ENCODE measurements at places on chromosomes 11 and 22. TPM values are rescaled to one million over a fixed set of nuclear protein-coding genes. Genes with fewer than 3 reads are reported as not detected.
A peak's percentile ranks its signal among the peaks of the same experiment; 100 is the strongest.

GRCh38 chr11:66856496-66857233 is at the start of gene LRFN4:
Gene LRFN4 (plus strand): TSS chr11:66857064. CDS start chr11:66857745, 681 bp downstream.
- peaks cover 45% of the 10 kb centered on the region for H3K4me1 ChIP-seq
- H3K4me3 ChIP-seq, result peak within 1 kb of the TSS; percentile 86
- no peaks in the 10 kb centered on the region for H3K27me3 ChIP-seq
- no peaks in the 10 kb centered on the region for H3K36me3 ChIP-seq
- DNase-seq, result peak; percentile 55

A4GALT gene
- total RNA-seq, result 20.8 TPM

DNA sequence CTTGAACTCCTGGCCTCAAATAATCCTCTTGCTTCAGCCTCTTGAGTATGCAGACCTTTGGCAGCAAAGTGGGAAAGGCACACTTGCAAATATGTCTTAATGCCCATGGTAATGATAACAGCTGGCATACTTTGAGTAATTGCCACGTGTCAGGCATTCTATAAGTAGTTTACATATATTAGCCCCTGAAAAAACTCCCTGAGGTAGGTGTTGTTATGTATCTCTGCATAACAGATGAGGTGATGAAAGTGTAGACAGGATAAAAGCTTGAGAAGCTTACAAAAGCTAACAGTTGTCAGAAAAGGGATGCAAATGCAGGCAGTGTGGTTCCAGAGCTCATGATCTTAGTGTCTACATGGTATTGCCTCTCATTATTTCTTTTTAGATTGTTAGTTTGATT is 291.1 kb upstream of the C11orf87 start:
- H3K27ac ChIP-seq, result no peak overlapping the region
- H3K36me3 ChIP-seq, result no peaks in the 10 kb centered on the region
- DNase-seq, result no peak
- no peaks in the 10 kb centered on the region for H3K4me1 ChIP-seq
- no peaks in the 10 kb centered on the region for H3K27me3 ChIP-seq

- DNase-seq, result no peak
- H3K27me3 ChIP-seq, result no peaks in the 10 kb centered on the region
- peaks cover 5% of the 10 kb centered on the region for H3K4me1 ChIP-seq
- peak overlapping the region; percentile 82 for H3K4me3 ChIP-seq
- H3K27ac ChIP-seq, result peak overlapping the region; percentile 82
- no peaks in the 10 kb centered on the region for H3K36me3 ChIP-seq
Measured at GRCh38 chr11:6682591-6682935, 577 bp downstream of the MRPL17 start.

- peaks cover 1% of the 10 kb centered on the region for H3K4me1 ChIP-seq
- H3K27ac ChIP-seq, result no peak overlapping the region
- DNase-seq, result no peak
- H3K27me3 ChIP-seq, result no peaks in the 10 kb centered on the region
- no peaks in the 10 kb centered on the region for H3K36me3 ChIP-seq
- no peak overlapping the region for H3K4me3 ChIP-seq
Measured at GRCh38 chr11:113043698-113044097, 82.5 kb downstream of the NCAM1 start.

RAB38 gene
- 81.3 TPM for total RNA-seq

DNA sequence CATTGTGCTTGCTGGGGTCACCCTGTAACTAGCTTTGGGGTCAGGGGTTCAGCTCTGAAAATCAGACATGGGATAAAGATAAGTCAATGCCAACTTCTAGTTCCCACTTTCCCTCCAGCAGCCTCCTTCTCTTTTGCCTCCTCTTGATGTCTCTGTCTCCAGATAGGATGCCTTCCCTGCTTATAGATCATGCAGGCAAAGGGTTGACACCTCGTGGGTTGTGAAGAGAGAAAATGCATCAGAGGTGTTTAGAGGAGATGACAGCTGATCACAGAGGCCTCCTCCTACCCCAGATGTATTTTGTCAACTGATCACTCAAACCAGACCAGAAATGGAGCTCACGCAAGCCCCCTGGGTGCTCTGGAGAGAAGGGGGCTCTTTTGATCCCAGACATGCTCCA is 337.8 kb downstream of the BUD13 start:
- no peak overlapping the region for H3K27ac ChIP-seq
- H3K36me3 ChIP-seq, result no peaks in the 10 kb centered on the region
- no peak overlapping the region for H3K4me3 ChIP-seq
- DNase-seq, result no peak
- peaks cover 14% of the 10 kb centered on the region for H3K27me3 ChIP-seq

SCGB2A2 gene
- total RNA-seq, result not detected

- peak within 1 kb of the TSS; percentile 96 for H3K27ac ChIP-seq
- peaks cover 29% of the 10 kb centered on the region for H3K36me3 ChIP-seq
- peak within 1 kb of the TSS; percentile 73 for H3K4me3 ChIP-seq
- H3K27me3 ChIP-seq, result no peaks in the 10 kb centered on the region
Measured at GRCh38 chr11:32829680-32830412, at the start of gene PRRG4. Gene PRRG4 (plus strand): TSS chr11:32829927. CDS start chr11:32830530, 603 bp downstream.

DNA sequence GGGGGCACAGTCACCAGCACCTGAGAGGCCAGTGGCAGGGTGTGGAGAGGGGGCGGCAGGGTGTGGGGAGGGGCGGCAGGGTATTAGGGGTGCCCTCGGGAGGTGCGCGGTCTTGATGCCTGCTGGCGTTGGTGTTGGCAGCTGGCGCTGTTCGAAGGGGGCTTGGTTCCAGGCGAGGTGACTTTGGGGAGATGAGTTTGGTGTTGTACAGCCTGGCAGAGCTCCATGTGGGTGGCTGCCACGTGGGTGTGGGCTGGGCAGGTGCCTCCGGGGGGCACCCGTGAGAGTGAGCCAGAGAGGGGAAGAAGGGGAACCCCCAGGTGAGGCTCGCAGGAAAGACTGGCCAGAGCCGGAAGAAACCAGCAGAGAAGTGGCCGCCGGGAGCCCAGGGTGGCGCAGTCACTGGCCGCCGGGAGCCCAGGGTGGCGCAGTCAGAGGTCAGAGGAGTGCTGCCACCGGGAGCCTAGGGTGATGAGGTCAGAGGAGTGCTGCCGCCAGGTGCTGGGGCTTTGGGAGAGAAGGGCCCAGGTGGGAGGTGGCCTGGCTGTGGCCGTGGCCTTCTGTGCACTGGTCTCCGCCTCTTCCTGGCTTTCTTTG is 44.7 kb downstream of the MUC6 start:
- peaks cover 97% of the 10 kb centered on the region for H3K36me3 ChIP-seq
- no peak overlapping the region for H3K27ac ChIP-seq
- H3K27me3 ChIP-seq, result no peaks in the 10 kb centered on the region
- no peak for DNase-seq
- no peak overlapping the region for H3K4me3 ChIP-seq
- peaks cover 21% of the 10 kb centered on the region for H3K4me1 ChIP-seq

GRCh38 chr11:130295657-130296056 is 19.1 kb downstream of the ZBTB44 start:
- no peaks in the 10 kb centered on the region for H3K36me3 ChIP-seq
- DNase-seq, result no peak
- no peak overlapping the region for H3K27ac ChIP-seq
- H3K4me1 ChIP-seq, result no peaks in the 10 kb centered on the region

DNA sequence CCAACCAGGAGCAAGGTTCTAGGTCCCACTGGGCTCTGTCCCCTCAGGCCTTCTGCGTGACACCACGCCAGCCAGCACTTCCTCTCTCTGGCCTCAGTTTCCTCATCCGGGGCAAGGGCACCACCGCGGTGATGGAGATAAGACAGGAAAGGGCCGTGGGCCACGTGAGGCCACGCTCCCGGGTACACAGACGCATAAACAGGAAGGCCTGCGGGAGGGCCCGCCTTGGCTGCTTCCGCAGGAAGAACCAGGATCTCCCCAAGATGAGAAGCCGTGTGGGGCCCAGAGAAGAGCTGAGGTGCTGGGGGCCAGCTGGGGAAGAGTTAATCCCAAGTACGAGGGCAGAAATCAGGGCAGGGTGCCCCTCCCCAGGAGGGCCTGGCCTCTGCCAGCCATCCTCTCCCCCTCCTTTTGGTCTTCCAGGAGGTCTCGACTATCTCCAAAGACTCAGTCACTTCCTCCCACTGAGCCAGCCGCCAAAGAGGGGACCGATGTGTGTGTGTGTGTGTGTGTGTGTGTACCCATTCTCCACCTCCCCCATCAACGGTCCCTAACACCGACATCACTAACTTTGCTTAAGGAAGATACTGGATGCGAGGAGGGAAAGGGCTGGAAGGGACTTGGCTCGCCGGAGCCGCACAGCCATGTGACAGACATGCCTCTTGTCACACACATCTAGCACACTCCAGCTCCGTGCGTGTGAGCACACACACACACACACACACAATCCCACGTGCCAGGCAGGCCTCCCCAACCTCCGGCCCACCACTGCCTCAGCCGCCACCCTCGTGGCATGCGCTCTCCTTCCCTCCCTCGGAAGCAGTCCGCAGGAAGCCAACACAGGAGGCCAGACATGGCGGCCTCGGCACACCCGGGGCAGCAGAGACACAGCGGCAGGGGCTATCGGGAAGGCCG is 1.4 kb downstream of the MFNG start:
- DNase-seq, result peak; percentile 67
- peaks cover 41% of the 10 kb centered on the region for H3K27me3 ChIP-seq
- peaks cover 24% of the 10 kb centered on the region for H3K4me1 ChIP-seq
- peak overlapping the region; percentile 85 for H3K27ac ChIP-seq
- peak overlapping the region; percentile 30 for H3K4me3 ChIP-seq

CTTN gene
- 383 TPM for total RNA-seq

DNA sequence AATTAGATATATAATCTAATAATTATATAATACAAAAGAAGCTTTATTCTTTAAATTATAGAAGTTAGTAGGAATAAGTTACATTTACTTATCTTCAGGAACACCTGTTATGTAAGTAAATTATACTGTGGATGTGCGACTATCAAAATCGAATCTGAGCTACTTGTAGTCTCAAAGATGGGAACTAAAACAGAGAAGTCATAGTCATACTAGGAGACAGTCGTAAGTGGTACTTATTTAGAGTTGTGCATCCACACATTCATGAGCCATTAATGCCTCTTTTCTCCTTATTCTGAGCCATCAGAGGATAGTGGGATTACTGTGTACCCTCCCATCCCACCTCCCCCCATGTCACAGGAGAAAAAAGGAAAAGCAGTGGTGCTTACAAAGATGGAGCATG is 114.4 kb downstream of the CADM1 start:
- H3K27ac ChIP-seq, result no peak overlapping the region
- no peaks in the 10 kb centered on the region for H3K4me1 ChIP-seq
- no peaks in the 10 kb centered on the region for H3K36me3 ChIP-seq

DNA sequence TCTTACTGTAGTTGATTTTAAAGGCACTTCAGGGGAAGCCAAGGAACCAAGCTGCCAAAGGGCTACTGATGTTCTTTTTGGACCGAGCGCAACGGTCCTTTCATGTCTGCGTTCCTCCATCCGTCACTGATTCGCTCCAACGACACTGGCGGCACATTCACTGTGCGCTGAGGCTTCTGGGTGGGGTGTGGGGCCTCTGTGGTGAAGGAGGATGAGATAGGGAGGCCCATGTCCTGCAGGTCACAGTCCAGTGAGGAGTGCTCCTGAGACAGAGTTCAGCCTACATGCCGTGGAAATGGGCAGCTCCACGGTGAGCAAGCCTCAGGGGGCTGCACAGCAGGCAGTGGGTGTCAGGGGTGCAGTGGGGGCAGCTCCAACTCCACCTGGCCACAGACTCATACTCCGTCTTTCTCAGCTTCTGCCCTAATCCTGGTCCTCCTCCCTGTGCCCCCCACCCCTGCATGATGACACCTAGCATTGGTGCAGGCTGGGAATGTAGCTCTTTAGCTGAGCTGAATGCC is 87.8 kb upstream of the SHANK2 start:
- no peak overlapping the region for H3K27ac ChIP-seq
- H3K4me3 ChIP-seq, result no peak overlapping the region
- no peak for DNase-seq
- peaks cover 17% of the 10 kb centered on the region for H3K4me1 ChIP-seq

ANGPTL5 gene
- not detected for total RNA-seq

SPON1 gene
- 44.4 TPM for total RNA-seq

ACTN3 gene
- not detected for total RNA-seq

GRCh38 chr11:108596701-108597100 is 3.1 kb upstream of the EXPH5 start:
- H3K27me3 ChIP-seq, result no peaks in the 10 kb centered on the region
- no peak for DNase-seq

DNA sequence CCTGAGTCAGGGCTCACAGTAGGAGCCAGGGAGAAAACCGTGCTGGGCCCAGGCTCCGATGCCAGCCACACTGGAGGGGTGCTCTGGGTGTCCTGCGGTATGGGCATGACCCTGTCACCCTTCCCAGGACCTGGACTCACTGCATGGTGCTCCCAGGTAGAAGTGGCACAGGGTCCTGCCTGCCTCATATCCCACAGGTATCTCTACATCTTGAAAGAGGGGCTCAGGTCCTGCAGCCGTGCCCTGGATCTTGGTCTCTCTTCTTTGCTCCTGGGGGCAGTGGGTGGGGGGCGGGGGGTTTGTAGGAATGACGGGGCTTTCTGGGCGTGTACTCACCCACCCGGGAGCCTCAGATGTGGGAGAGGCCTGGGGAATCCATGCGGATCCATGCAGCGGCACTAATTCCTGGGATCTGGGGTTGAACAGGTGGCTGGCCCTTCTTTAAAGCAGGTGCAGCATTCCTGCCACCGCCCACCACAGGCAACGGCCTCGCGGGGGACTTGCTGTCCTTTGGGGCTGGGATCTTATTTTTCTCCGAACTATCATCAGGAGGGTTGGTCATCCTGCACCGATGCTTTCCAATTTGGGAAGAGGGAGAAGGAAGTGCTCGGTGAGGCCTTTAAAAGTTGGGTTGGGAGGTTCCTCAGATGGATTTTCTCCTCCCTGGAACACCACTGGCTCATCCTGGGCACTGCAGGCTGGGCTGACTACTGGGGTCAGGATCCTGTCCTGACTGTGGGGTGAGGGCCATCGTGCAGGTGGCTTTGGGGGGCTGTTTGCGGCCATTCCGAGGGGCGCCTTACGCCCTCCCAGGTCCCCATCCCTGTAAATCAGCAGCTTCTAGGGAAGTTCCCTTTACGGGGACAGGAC is 886.4 kb downstream of the BRD1 start:
- H3K4me3 ChIP-seq, result no peak overlapping the region
- no peak overlapping the region for H3K27ac ChIP-seq
- H3K4me1 ChIP-seq, result no peaks in the 10 kb centered on the region
- no peaks in the 10 kb centered on the region for H3K36me3 ChIP-seq

- no peak overlapping the region for H3K4me3 ChIP-seq
- no peak for DNase-seq
- H3K4me1 ChIP-seq, result no peaks in the 10 kb centered on the region
- no peaks in the 10 kb centered on the region for H3K27me3 ChIP-seq
- no peak overlapping the region for H3K27ac ChIP-seq
- H3K36me3 ChIP-seq, result no peaks in the 10 kb centered on the region
Measured at GRCh38 chr11:21505070-21505469, 687.8 kb upstream of the ANO5 start.

TUBA8 gene
- 0.57 TPM for total RNA-seq

Data from esophagus squamous epithelium (tissue), 5 donors.